Activated T-helper 2 cell treated with anti-CD3 and anti-CD28 coated beads, Interferon-gamma antibody, Interleukin-2, Interleukin-4, amounts not matched to agents 10 μg/mL and 5 μg/mL and 100 μg/mL, durations not matched to agents 14 hours and 24 hours and 36 hours (primary cell): ENCODE measurements at places on chromosomes 1 and 21. TPM values are rescaled to one million over a fixed set of nuclear protein-coding genes. Genes with fewer than 3 reads are reported as not detected.

MYCL gene
- 0.50 and 0.57 TPM in 2 replicates for total RNA-seq

LAX1 gene
- 14.2 and 14.9 TPM in 2 replicates for total RNA-seq

SOD1 gene
- total RNA-seq: 284 and 286 TPM in 2 replicates

RHBDL2 gene
- total RNA-seq: not detected in 2 replicates

PDE9A gene
- total RNA-seq: 16.6 and 17.5 TPM in 2 replicates

NR1I3 gene
- not detected in 2 replicates for total RNA-seq

CFHR1 gene
- not detected in 2 replicates for total RNA-seq

BTBD8 gene
- 1.4 and 2.4 TPM in 2 replicates for total RNA-seq

YIPF1 gene
- total RNA-seq: 14.8 and 15.6 TPM in 2 replicates

CFAP74 gene
- total RNA-seq: not detected in 2 replicates

KCNT2 gene
- not detected in 2 replicates for total RNA-seq

ZNF648 gene
- total RNA-seq: not detected in 2 replicates

KIF14 gene
- total RNA-seq: 13.8 and 14.9 TPM in 2 replicates

MAEL gene
- not detected in 2 replicates for total RNA-seq

LCE3D gene
- not detected in 2 replicates for total RNA-seq

OR2T35 gene
- total RNA-seq: not detected in 2 replicates

FLG2 gene
- total RNA-seq: not detected in 2 replicates
